ENCODE measurements at places on chromosomes 1 and 21.

DNA sequence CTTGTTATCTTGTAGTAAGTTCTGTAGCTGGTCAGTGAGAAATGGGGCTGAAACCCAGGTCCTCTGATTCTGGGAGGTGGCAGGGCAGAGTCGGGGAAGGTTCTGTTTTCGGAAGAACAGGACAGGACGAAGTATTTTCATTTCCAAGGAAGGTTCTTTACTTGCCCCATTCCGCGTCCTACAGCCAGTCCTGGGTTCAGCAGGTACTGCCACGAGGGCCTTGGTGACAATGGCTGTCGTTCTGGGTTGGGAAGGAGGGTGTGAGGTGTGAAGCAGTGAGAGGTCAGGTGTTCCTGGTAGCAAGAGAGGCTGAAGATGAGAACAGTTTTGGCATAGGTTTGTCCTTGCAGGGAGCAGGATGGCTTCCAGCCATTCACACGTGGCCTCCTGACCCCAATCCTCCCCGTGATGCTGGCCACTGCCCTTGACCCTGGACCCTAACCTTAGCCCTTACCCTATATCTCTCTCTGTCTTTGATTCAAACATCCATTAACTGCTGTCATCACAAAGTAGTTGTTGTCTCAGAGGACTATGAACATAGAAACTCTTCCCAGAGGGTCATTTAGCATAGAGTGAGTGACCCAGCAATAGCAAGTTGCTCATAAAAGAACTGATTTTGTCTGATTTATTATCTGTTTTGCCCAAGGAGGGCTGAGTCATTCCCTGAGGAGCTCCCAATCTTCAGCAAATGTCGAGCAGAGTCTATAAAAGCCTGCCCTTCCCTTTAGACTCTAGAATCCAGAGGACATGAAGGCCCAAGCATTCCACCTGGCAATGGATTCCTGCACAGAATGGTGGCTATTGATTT, 25.0 kb downstream of the VASH2 start:
- DNase-seq, result no peak

DNA sequence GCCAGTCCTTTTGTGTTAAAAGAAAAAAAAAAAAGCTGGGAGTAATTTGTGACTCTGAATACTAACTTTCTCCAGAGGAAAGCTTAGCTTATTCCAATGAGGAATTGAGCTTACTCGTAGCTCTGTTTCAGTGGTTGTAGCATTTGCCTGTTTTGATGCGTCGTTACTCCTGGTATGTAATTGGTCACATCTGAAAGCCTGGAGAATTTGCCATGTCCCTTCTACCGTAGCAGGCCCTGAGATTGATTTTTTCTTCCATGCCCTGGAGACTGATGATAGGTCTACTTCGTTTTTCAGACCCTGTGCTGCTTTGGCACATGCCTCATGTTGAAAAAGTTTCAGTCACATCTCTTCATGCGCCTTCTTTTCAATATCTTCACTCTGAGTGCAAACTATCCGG, 1103.0 kb downstream of the PLA2G4A start:
- no peak for DNase-seq

- no peak for DNase-seq
Measured at GRCh38 chr1:70042090-70042731, 163.2 kb downstream of the LRRC40 start.

GRCh38 chr1:243505986-243506689, 250.3 kb downstream of the SDCCAG8 start:
- no peak for DNase-seq

GRCh38 chr1:207645635-207646081, 725 bp downstream of the CR1L start:
- DNase-seq, result no peak

Data from cortex of kidney (tissue), 1 donor.